ENCODE measurements at places on chromosomes 11 and 22. TPM values are rescaled to one million over a fixed set of nuclear protein-coding genes. Genes with fewer than 3 reads are reported as not detected.

The UBASH3B gene
- total RNA-seq: 7.9 TPM

The OR52E8 gene
- total RNA-seq: not detected

The TRIM68 gene
- total RNA-seq: 6.7 TPM

DNA sequence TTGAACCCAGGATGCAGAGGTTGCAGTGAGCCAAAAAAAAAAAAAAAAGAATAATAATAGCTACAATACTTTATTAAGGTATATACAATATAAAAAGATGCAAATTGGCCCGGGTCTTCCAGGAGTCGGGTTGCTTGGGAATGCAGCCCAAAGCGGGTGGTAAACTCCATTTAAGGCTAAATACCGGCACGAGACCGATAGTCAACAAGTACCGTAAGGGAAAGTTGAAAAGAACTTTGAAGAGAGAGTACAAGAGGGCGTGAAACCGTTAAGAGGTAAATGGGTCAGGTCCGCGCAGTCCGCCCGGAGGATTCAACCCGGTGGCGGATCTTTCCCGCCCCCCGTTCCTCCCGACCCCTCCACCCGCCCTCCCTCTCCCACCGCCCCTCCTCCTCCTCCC is 143.3 kb downstream of the DLG2 start:
- no peak for DNase-seq

DNA sequence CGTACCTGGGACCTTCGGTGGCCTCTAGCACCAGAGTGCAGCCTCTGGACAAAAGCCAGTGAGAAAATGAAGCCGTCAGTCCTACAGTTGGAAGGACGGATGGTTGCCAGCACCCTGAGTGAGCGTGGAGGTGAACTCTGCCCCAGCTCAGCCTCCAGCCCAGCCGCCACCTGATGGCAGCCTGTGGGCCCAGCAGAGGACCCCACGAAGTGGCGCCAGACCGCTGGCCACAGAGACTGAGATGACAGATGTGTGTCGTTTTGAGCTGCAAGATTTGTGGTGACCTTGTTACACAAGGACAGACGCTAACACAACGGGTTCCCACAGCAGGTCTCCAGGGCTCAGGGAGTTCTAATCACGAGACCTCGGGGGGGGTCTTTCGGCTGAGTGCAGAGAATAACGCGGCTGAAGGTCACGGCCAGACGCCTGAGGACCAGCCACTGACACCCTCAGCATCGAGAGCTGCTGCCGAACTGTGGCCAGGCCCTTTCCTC is 75.0 kb downstream of the BRD1 start:
- no peak for DNase-seq

DNA sequence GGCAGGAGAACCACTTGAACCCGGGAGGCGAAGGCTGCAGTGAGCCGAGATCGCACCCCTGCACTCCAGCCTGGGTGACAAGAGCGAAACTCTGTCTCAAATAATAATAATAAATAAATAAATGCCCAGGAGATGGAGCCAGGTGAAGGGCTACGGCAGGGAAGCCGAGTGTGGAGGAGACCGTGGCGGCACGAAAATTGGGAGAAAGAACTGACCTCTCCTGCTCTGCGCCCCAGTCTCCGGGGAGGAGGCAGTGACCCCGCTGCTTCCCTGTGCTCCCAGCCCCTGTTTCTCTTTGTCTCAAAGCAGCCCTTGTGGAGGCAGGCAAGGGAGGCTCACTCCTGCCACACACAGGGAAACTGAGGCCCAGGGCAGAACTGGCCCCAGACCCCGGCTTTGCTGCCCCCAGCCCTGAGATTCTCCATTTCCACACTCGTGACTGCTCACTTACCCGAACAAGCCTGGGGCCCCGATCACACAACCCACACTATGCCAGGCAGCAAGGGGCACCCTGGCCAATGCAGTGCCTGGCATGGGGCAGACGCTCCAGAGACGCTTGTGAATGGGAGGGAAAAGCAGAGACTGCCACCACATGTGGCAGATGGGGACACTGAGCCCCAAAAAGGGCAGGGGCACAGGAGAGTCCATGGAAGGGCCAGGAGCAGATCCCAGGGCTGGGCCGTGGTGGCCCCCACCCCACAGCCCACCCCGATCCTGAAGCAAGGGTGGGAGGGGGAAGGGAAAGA is 80.4 kb upstream of the PRR5 start:
- DNase-seq: no peak

DNA sequence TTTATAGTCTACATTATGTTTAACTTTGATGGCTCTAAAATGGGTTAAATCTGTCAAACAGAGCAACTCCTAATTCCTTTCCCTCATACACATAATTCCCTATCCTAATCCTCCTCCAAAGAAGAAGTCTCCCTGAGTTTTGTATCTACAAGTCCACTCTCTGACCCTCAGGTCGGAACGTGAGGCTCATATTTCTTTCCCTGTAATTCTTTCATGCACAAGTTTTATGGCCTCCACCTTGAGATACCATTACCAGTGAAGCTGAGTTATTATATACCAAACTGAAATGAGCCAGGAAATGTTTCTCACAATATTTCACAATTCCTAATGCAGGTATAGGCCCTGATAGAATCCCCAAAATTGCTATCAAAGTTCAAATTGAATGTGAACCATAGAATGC is 106.4 kb downstream of the CASP12 start:
- DNase-seq: no peak

- peak; percentile 68 for DNase-seq
Measured at GRCh38 chr11:86559311-86559945, 113.0 kb downstream of the ME3 start.

DNA sequence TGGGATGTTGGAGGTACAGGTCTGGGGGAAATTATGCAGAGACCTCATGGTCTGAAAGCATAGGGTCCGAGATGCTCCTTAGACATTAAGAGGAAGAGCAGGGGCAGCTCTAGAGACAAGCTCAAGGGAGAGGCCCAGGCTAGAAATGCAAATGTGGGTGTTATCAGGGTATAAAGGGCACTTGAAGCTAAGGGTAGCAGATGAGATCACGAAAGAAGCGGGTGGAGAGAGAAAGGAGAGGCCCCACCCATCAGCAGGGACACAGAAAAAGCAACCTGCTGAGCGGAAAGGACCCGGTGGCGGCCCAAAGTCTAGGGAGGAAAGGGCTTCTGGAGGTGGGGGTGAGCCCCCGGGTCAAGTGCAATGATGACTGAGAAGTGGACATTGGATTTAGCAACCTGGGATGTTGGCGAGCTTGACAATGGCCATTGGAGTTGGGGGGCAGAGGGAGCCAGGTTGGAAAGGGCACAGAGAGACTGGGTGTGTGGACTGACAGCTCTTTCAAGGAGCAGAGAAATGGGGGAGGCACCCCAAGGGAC is 8.9 kb downstream of the TMPRSS6 start:
- no peak for DNase-seq
